ENCODE measurements at places on chromosomes 7 and 10.

GRCh38 chr7:67364441-67365017, 367.9 kb downstream of the TYW1 start:
- no peak for DNase-seq

DNA sequence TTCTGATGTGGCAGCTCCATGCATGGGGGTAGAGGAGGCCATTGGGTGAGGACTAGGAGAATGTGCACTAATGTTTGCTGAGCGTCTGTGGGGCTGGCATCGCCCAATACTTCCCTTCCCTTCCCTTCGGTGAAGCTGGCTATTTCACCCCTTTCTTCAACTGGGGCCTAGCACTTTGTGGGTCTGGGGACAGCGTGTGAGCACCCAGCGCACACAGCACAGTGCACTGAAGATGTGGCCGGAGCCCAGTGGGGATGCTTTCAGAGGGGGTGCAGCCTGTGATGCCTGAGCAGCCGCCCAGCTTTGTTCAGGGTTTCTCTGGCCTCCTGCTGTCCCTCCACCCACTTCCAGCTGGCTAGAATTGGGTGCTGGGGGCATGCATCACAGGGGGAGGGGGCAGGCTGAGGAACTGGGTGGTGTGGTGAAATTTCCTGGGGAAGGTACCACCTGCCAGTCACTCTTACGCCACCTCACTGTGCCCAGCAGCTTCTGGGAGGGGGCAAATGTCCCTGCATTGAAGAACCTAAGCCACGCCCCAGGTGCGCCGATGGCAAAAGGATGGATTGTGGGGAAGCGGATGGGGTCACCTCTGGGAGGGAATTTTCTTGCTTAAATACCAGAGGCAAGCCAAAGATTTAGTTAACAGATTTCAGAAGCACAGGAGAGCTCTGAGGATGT, 45.5 kb downstream of the CLEC2L start:
- DNase-seq = no peak

DNA sequence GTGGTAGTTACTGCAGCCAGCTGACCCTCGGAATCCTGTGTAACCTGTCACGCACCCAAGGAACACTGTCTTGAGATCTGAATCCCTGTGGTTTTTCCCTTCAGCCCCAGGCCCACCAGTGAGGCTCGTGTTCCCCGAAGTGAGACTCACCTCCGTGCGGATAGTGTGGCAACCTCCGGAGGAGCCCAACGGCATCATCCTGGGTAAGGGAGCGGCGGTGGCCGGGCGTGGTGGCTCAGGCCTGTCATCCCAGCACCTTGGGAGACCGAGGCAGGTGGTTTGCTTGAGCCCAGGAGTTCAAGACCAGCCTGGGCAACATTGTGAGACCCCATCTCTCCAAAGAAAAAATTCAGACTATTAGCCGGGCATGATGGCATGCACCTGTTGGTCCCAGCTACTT, 549.9 kb upstream of the FOXK1 start:
- no peak for DNase-seq

DNA sequence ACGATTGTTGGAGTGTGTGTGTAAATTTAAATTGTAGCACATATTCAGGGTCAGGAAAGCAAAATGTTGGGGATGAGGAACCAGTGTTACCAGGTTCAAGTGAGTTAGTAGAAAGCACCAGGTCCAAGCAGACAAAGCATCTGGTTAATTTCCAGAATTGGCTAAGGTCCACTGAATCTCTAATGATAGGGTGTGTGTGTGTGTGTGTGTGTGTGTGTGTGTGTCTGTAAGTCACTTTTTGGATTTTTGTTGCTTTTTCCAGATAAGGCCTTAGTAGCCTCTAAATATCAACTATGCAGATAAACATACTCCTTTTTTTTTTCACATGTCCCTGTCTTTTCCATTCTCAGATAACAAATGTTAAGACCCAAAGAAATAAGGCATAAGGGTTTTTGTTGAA, 36.6 kb upstream of the FMC1 start:
- DNase-seq = no peak

- DNase-seq = peak; percentile 64
These were observed 30.7 kb upstream of the TRIL start for GRCh38 chr7:28988810-28989209.

DNA sequence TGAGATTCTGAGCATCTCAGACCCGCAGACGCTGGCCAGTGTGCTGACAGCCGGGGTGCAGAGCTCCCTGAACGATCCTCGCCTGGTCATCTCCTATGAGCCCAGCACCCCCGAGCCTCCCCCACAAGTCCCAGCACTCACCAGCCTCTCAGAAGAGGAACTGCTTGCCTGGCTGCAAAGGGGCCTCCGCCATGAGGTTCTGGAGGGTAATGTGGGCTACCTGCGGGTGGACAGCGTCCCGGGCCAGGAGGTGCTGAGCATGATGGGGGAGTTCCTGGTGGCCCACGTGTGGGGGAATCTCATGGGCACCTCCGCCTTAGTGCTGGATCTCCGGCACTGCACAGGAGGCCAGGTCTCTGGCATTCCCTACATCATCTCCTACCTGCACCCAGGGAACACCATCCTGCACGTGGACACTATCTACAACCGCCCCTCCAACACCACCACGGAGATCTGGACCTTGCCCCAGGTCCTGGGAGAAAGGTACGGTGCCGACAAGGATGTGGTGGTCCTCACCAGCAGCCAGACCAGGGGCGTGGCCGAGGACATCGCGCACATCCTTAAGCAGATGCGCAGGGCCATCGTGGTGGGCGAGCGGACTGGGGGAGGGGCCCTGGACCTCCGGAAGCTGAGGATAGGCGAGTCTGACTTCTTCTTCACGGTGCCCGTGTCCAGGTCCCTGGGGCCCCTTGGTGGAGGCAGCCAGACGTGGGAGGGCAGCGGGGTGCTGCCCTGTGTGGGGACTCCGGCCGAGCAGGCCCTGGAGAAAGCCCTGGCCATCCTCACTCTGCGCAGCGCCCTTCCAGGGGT, 703 bp downstream of the RBP3 start:
- no peak for DNase-seq

DNA sequence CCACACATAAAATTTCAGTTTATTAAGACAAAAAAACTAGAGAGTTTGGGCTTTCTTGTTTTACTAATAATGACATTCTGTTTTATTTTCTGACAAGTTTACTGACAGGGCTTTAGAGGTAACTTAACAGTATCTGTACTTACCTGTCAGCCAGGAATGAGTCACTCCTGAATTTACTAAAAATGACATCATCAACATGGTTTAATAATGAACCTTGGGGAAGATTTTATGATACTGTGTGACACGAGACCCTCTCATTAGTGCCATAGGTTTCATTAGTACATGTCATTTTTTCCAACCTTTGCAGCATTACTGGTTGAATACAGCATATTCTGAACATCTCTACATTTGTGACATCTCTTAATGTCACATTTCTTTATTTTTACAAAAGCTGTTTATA, 131.1 kb downstream of the KCND2 start:
- no peak for DNase-seq

- DNase-seq = no peak
These were observed 24.0 kb upstream of the RHOBTB1 start for GRCh38 chr10:60967854-60968484.

GRCh38 chr7:50355817-50356178, 51.3 kb downstream of the IKZF1 start:
- DNase-seq = no peak

DNA sequence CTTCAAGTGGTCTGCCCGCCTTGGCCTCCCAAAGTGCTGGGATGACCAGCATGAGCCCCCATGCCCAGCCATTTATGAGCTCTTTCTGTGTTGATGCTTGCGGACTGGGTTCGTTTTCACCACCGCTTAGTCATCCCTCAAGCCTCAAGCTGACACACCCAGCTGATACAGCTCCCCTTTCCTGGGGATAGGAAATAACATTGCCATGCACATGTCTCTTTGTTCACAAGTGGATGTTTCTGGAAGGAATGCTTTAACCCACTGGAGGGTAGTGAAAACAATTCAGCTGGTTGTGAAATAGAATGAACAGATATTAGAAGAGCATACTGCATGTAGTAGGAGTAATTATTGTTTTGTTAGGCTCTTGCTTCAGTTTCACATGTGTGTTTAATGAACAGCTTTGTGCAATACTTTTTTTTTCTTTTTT, 8.5 kb upstream of the METTL27 start:
- DNase-seq = peak; percentile 92

DNA sequence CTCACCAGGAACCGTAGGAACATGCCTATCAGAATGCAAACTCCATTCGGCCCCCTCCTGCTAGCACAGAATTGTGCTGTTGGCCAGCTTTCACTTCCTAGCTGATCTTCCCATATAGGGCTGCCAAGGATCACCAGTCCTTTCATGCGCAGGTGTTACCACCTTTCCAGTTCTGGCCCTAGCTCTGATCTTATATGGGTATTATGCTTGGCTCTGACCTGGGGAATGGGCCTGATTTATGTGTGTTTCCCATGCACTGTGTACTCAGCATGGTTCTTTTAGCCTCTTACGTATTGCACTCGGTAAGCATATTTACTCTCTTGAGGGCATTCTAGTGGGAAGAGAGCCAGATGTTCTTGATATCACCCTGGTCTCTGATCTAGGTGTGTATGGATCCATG, 11.1 kb downstream of the SLC35G1 start:
- no peak for DNase-seq

Measured in GM03348 (cell line).